Pulmonary artery endothelial cell (primary cell): ENCODE measurements at places on chromosomes 12 and 14. TPM values are rescaled to one million over a fixed set of nuclear protein-coding genes. Genes with fewer than 3 reads are reported as not detected.

GRCh38 chr14:97107760-97108159 is 310.6 kb downstream of the VRK1 start:
- no peak for DNase-seq

GRCh38 chr12:10122689-10123088 is 7.3 kb downstream of the CLEC7A start:
- no peak for DNase-seq

DNA sequence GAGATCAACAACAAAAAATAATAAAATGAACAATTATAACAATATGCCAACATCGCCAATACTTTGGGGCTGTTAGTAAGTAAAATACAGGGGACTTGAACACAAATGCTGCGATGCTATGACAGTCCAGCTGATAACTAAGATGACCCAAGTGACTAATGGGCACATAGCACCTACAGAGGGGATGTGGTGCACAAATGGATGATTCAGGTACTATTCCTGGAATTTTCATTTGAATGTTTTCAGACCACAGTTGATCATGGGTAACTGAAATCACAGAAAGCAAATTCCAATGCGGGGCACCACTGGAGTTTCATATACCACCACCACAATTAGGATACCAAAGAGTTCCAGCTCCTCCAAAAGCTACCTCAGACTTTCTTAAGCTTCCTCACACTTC is 82.9 kb downstream of the RCOR1 start:
- DNase-seq: no peak

DNA sequence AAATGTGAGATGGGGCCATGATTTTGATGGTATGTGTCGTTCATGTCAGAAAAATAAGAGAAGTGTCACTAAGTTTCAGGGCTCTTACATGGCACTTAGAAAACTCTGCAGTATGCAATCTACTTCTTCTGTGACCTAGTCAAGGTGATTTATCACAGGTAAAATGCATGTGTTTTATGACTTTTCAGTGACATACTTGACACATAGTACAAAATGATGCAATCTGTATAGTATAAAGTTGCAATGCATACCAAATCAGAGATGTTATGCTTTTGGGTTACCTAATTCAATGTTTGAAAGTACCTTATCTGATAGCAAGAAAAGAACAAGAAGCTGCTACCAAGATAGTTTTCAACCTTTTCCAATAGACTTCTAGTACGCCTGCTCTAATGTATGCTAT is 21.9 kb upstream of the ARHGAP5 start:
- DNase-seq: no peak

GRCh38 chr12:121905746-121906145 is 12.6 kb upstream of the CFAP251 start:
- DNase-seq: no peak

GRCh38 chr12:106032623-106032925 is 106.2 kb downstream of the NUAK1 start:
- no peak for DNase-seq

ITGB7 gene
- total RNA-seq: 0.42 TPM in 1 of 2 replicates, not detected in the other

- DNase-seq: no peak
Observed at GRCh38 chr12:94807951-94808350, 157.6 kb upstream of the TMCC3 start.

GRCh38 chr14:58138714-58139482 is 13.1 kb downstream of the ARMH4 start:
- DNase-seq: no peak
